Activated T-cell treated with anti-CD3 and anti-CD28 coated beads for 48 hours (primary cell): ENCODE measurements at places on chromosomes 2 and 18.

DNA sequence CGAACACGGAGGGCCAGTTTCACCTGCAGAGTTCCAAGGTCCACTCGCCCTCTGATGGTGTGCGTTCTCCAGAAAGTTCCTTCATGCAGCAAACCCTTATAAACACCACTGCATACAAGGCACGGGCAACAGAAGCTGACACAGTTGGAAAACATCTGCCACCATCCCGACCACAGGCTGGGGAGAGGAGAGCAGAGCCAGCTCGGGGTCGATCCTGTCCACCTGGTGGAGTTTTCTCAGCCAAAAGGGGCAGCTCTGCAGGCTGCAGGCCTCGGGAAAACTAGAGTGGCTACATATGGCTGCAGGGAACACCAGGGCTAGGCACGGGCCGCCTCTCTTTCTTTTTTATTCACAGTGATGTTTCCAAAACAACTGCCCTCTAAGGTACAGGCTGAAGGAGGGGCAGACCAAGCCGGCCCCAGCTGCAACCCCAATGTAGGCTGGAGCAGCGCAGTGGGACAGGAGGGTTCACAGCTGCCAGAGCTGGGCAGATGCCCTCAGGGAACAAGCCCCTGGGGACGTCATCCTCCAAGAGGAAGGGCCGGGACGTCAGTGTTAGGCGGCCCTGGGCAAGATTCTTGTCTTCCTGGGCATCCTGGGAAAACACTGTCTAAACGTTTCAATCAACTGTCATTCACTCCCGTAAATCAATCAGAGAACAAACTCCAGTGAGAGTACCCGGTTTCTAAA is 274.7 kb downstream of the TWIST2 start:
- no peak for DNase-seq

- DNase-seq = no peak
These were observed 597.3 kb downstream of the PLCL1 start for GRCh38 chr2:198401644-198402043.

DNA sequence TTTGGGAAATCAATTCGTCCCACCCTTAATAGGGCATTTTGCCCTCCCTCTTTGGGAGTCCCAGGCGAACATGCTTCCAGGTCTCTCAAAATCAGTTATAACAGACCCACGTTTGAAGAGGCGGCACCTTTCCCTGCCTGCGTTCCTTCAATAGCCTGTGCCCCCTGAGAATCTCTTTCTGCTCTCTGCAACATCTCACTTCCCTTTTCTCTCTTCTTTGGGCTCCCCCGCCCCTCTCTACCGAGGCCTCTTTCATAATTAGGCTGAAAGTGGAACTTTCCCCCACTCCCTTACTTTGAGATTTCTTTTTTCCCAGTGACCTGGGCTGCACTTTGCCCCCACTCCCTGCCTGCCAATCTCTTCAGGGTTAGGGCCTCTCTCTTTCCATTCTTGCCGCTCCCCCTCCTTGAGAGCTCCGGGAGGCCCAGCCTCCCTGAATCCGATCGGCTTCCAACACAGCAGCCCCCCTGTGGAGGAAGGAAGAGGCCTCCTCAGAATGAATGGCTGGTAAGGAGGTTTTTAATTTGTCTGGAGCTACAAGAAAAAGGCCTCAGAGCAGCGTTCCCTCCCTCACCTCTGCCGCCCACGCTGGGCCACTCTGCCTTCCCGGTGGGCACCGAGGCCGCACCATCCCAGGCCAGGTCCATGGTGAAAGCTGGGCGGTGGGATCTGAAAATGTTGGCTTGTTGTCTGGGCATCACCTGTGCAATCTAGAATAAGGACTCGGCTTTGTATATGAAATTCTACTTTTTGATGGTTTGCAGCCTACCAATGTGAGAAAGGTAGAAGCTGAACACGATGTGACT is 162.6 kb upstream of the SIX3 start:
- no peak for DNase-seq

GRCh38 chr2:189555232-189555631 is 25.4 kb downstream of the SLC40A1 start:
- DNase-seq = no peak

- DNase-seq = no peak
These were observed 44.1 kb downstream of the ANKRD44 start for GRCh38 chr2:197266477-197266876.

GRCh38 chr2:97740590-97741182 is 27.3 kb downstream of the ZAP70 start:
- DNase-seq = peak; percentile 46

- DNase-seq = no peak
These were observed 109.9 kb downstream of the MSTN start for GRCh38 chr2:189952536-189953109.

- DNase-seq = no peak
These were observed 869.2 kb downstream of the BCL11A start for GRCh38 chr2:59684116-59684770.

DNA sequence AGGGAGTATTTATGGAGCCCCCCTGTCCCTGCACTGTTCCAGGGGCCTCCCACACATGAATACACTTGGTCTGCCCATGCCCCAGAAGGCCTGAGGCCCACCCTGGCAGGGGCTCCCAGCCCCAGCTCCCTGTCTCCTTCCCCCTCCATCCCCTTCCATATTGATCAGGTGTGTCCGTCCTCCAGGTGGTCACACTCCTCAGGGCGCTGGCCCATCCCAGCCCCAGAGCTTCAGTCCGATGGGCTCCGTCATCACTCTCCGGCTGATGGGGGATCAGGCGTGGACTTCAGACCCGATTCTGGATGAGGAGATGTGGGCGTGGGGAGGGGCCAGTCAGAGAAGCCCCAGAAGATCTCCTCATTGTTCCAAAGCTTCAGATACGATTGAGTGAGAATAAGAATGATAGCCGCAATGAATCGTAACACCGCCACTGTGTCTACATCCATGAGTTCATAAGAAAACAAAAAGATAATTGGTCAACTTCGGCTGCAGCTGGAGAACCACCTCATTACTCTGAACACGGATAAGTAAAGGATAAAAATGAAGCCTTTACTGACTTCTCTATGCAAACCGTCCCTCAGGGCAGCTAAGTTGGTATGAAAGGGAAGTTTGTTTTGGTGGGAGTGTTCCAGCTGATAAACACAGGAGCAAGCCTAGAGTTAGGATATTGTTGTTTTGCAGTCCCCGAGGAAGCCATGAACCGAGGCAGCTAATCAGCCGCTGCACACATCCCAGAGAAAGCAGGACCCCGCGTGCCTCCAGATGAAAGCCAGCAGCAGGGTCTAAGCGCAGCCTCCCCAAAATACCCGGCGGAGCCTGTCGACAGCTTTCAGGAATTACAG is 279.5 kb downstream of the NDUFA10 start:
- no peak for DNase-seq

- no peak for DNase-seq
These were observed 60.1 kb downstream of the FMNL2 start for GRCh38 chr2:152395103-152395502.

DNA sequence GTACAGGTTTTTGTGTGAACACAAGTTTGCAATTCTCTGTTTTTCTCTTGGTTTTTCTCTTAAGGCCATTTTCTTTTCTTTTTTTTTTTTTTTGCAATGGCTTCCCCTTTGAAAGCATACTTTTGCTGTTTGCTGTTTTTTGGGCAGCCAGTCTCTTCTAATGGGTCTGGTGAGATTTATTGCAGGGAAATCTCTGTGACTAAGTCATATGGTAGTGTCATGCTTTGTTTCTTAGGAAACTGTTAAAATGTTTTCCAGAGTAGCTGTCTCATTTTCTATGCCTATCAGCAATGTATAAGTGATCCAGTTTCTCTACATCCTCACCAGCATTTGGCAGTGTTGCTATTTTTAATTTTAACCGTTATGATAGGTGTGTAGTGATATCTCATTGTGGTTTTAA is 27.9 kb upstream of the CDCA7 start:
- DNase-seq = no peak

GRCh38 chr2:148586522-148587128 is 57.9 kb upstream of the EPC2 start:
- DNase-seq = no peak

DNA sequence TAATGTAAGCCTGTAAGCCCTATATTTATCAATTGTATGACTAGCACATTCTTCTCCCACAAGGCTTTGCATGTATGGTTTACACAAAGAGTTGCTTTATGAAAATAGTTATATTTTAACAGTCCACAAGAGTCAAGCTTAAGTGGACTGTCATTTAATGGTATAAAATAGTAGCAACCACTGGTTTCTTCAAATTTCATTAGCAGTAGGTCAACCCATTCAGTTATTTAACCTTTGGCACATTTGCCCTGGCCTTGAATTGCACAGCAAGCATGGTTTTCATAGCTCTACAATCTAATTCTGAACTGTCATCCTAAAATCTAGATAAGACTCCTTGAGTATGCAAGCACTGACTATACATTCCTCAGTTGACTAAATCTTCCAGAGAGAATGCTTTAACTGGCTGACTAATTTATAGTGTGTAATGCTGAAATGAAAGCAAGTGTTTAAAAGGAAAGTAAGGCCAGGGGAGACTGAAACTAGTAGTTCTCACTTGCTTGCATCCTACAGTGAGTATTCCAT is 1.8 kb downstream of the DPP4 start:
- DNase-seq = no peak

GRCh38 chr2:85134255-85134895 is 1.2 kb downstream of the TCF7L1 start:
- no peak for DNase-seq

GRCh38 chr2:86185517-86186212 is 9.6 kb downstream of the IMMT start:
- no peak for DNase-seq

GRCh38 chr18:22432657-22433137 is 15.0 kb upstream of the CTAGE1 start:
- no peak for DNase-seq

DNA sequence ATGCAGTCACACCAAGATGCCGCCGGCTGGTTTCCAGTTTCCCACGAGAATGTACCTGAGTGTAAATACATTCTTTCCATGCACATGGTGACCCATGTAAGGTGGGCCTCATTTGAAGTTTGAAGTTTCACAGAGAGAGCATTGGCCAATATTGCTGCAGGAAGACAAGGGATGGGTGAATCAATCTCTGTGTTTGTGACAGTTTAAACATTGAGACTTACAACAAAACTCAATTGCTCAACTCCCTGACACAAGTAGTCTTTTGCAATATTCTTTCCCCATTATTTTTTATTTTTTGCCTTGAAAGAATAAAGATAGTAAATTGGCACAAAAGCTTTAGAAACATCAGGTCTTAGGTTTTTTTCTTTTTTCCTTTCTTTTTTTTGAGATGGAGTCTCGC is 5.1 kb downstream of the SERPINB2 start:
- no peak for DNase-seq

DNA sequence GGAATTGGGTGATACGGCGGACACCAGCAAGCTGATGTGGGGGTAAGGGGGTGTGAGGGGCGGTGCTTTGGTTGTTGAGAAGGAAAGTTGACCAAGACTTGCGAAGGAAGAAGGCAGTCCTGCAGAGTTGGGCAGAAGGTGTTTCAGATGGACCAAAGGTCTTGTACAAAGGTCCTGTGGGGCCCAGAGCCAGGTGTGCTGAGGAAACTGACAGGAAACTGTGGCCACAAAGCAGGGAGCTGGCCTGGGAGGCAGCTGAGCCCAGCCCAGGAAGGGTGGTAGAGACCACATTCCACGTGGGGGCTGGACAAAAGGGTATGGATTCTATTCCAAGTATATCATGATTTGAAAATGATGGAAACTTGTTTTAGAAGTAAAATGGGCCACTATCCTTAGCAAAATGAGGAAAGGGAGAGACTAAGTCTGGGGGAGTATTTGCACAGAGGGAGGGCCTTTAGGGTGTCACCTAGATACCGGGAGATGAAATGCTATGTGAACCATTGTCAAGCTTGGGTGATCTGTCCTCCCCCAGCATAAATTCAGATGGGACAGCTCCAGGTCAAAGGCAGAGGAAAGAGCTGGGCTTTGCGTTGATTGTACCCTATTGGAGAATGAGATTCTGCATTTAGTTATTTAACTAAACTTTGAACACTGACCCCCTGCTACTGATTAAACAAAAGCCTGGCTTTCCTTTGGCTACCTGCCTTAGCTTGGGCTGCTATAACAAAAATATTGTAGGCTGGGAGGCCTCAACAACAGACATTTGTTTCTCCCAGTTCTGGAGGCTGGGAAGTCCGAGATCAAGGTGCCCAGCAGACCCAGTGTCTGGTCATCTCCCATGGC is 4.3 kb upstream of the EDAR start:
- DNase-seq = no peak

DNA sequence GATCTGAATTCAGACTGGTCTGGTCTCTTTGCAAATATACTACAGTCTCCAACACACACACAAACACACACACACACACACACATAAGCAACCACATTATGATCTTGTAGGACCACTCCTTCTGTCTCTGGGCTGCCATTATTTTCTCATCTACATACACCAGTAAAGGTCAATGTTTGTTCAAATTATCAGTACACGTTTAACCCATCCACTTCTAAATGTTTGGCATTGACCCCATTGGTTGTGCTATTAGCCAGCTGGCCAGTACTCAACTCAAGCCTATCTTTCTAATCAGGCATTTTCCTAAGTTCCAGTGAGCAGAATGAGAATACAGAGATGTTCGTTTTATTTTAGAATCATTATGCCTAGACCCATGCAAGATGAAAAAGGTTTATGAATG is 186.4 kb downstream of the CNTNAP5 start:
- no peak for DNase-seq

DNA sequence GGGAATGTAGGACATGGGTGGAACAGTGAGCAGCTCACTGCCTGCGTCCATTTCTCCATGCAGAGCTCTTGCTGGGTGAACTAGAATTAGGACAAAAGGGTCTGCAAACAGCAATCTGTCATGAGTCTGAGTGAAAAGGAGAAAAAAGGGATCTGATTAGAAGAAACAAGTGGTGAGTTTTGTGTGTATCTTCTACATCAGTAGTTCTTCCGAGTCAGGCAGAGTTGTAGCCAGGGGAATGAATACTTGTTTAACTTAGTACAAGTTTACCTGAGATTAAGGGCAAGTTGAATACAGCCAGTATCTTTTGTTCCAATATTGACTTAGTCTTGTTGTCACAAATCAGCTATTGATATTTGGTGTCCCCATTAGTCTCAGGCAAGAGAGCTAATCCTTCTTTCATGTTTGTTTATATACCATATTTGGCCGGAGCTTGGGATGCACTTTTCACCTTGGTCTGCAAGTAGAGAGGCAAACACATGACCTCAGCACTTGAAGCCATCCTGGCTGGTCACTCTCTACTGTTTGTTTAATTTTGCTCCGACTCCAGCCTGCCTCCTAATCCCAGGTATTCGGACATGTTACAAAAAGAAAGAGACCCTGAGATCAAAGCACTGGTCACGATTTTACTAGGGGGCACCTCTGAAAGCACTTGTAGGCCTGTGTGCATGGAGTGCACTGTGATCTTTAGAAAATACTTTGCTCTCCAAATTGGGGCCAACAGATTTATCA is 211.0 kb upstream of the NT5C1B start:
- no peak for DNase-seq

DNA sequence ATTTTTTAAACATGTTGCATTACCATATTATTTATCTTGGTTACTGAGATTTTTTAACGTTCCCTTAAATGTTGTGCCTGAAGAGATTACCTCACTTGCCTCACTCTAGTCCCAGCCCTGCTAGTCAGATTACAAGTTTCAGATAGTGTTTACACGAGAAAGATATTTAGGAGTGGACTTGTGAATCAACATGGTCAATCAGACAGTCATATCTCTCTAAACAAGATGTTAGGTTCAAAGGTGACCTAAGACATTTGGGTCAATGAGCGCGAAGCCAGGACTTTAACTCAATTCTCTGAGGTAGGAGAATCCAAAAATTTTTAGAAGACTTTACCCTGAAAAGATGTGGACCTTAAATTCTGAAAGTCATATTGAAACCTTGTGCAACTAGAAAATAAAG is 14.8 kb upstream of the CALCRL start:
- no peak for DNase-seq
